ENCODE measurements at places on chromosomes 3 and 15.

GRCh38 chr3:134752761-134753461 lies 42.1 kb upstream of the EPHB1 start:
- no peak overlapping the region for H3K27ac ChIP-seq
- H3K4me3 ChIP-seq: no peak overlapping the region
- no peaks in the 10 kb centered on the region for H3K4me1 ChIP-seq
- no peaks in the 10 kb centered on the region for H3K27me3 ChIP-seq

DNA sequence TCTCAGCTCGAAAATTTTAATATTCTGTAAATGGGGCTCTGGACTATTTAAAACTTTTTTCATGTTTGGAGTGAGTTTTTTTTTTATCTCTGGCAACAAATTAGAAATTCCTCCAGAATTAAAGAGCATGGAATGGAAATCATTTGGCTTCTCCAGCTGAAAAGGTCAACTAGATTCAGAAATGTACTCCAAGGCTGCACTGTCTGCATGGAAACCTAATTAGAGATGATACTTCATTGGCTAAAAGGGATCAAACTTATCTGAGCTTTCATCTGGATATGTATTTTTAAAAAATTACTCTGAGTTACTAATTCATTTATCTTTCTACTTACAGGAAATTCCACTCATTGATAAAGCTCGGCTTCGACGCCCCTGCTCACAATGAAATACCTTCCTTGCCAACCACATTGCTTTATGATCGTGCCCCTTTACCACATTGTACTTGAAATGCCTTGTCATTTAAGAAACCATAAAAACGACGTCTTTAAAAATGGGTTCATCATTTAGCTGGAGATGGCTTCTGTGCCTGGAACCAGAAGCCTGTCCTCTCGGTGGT lies 285.5 kb upstream of the ICE2 start:
- no peak overlapping the region for H3K27ac ChIP-seq
- no peak for DNase-seq
- H3K27me3 ChIP-seq: no peaks in the 10 kb centered on the region
- H3K4me3 ChIP-seq: no peak overlapping the region
- no peaks in the 10 kb centered on the region for H3K36me3 ChIP-seq

DNA sequence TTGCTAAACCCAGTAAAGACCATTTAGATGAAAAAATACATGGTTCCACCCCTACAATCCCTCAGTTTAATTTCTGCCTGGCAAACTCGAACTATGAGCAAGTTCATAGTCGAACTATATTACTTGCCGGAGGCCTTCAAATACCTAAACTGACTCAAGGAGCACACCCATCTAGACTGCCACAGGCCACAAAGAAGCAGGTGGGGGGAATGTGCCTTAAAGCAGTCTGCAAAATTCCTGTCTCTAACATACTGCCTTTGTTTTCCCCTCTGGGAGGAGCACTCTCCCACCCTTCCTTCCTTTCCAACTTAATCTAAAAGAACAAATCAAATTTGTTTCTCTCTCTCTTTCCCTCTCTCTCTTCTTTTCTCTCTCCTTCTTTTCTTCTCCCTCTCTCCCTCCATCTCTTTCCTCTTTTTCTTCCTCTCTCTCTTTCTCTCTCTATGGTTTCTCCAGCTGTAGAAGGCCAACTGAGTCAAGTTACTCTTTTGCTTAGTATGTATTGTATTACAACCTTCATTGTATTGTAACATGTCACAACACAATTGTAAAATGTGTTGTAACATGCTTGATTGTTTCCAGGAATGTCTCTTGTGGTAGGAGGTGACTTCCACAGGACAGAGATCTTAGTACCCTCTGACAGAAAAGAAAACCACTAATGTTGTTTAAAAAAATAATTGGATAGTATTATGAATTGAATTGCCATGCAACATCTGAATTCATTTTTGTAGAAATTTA lies 496.3 kb downstream of the ROBO2 start:
- no peak overlapping the region for H3K4me3 ChIP-seq
- H3K4me1 ChIP-seq: peaks cover 18% of the 10 kb centered on the region
- no peaks in the 10 kb centered on the region for H3K27me3 ChIP-seq
- no peak overlapping the region for H3K27ac ChIP-seq
- DNase-seq: no peak

DNA sequence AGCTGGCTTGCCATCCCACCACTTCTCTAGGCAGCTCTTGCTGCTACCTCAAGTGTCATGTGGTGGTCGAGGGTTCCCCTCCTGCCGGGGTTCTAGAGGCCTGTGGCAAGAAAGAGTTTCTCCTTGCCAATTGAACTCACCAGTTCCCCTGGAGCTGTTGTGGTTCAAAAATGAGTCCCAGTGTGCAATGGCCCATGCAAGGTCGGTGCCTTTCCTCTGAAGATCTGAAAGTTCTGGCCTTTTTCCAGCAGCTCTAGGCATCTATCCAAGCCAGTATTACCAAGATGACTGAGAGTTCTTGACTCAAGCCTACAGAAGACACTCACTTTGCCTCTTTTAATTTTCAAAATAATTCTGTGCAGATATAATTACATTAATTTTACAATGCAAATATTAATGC lies 163.6 kb downstream of the KCNMB2 start:
- H3K4me1 ChIP-seq: no peaks in the 10 kb centered on the region
- H3K36me3 ChIP-seq: peaks cover 14% of the 10 kb centered on the region

DNA sequence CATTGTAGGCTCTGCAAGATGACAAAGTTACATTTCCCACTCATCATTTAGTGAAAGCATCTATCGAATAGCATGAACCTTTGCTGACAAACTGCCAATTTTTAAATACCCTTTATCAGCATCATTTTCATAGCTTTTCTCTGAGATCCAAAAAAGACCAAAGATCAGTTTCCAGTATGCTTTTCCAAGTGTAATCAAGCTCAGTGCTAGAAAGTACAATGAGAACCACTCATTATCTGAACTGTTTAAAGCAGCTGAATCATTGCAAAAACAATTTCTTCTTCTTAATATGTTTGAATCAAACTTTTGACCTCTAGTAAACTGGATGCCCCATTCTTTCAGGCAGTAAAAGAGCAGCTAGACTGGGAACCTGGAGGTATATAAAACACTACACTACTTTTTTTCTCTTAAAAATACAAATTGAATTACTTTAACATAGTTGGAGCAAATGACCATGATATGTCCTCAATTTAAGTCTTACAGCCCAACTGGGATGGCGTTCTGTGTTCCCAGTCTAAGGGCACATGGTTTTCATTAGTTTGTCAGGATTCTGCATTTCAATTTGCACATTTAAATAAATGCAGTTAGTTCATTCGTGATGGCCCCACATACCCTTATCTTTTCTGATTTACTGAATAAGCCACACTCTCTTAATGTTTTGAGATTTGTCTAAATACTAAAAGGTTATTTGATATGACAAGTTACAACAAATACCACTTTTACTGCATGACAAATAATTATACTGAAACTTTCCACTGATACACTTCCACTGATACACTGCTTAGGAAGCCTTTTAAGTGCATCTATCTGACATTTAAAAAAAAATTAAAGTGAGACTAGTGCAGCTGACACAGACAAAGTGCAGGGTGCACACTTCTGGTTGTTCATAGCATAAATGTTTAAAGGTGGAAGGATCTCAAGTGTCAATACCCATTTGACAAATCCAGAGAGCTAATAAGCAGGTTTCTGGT lies 146.0 kb upstream of the FRMD4B start:
- peaks cover 7% of the 10 kb centered on the region for H3K4me1 ChIP-seq
- H3K27ac ChIP-seq: no peak overlapping the region
- DNase-seq: no peak
- H3K36me3 ChIP-seq: no peaks in the 10 kb centered on the region
- H3K27me3 ChIP-seq: no peaks in the 10 kb centered on the region

DNA sequence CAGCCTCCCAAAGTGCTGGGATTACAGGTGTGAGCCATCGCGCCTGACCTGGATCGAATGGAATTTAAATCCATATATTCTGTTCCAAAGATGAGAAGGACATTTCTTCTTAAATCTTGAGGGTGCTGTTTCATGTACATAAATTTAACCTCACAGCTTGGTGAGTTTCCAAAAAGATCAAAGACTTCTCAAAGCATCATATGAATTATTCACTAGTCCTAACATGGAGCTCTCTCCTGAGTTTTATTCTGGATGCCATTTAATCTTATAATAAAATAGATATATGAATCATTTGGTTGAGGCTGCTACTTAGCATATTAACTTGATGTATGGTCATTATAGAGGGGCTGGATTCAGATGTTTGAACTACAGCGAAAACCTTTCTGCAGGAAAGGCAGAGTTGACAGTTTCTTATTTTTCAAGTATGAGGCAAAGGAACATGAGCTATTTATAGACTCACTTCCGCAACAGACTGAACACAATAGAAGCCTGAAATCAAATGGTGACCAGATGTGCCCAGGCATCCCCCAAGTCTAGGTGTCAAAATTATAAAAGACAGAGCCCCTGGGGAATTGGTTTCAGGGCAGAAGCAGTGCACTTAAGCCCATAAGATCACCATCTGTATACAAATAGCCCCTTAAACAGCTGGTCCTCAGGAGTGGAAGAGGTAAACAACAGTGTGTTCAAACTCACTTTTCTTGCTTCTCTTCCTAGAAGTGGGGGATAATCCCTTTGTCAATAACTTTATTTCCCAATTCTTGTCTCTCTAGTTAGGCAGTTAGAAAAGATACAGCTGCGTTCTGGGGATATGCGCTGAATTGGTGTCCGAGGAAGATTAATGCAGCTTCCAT lies 29.7 kb downstream of the STARD9 start:
- no peak overlapping the region for H3K4me3 ChIP-seq
- H3K27me3 ChIP-seq: no peaks in the 10 kb centered on the region
- DNase-seq: no peak
- peaks cover 16% of the 10 kb centered on the region for H3K36me3 ChIP-seq

DNA sequence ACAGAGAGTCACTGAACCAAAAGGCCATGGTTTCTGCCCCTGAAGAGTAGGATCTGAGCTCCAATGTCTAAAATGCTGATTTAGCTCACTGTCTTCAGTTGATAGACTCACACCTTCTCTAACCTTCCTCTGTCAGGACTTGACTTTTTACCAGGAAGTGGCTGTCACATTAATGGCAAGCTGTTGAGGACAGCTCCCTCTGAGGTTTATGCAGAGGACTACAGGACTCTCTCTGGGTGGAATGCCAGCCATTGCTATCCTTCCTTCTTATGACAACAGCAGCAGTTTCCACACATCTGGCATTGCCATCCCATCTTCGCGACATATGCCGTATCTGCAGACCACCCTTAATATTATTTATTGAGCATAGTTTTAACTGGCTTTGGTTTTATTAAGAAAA lies 103.8 kb upstream of the PRICKLE2 start:
- H3K27me3 ChIP-seq: no peaks in the 10 kb centered on the region
- H3K4me3 ChIP-seq: no peak overlapping the region
- peaks cover 17% of the 10 kb centered on the region for H3K4me1 ChIP-seq
- no peak overlapping the region for H3K27ac ChIP-seq
- peaks cover 4% of the 10 kb centered on the region for H3K36me3 ChIP-seq

DNA sequence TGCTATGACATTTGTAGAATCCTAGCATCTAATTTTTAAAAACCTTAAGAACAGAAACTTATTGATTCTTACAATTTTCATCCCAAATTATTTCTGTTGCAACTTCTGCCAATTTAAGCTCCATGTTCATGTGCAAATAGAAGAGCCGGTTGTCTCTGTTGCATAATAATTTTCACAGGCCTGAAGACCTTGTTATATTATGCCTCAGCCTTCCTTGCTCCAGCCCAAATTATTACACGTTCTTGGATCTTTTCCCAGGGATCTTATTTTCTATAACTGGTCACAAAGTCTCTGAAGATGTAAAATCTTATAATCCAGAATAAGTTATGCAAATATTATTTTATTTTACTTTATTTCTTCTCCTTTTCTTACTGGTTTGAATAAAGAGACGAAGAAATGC lies 210.7 kb upstream of the DPH6 start:
- no peak for DNase-seq
- H3K4me1 ChIP-seq: peaks cover 3% of the 10 kb centered on the region
- H3K36me3 ChIP-seq: no peaks in the 10 kb centered on the region
- H3K27ac ChIP-seq: no peak overlapping the region
- H3K4me3 ChIP-seq: no peak overlapping the region

DNA sequence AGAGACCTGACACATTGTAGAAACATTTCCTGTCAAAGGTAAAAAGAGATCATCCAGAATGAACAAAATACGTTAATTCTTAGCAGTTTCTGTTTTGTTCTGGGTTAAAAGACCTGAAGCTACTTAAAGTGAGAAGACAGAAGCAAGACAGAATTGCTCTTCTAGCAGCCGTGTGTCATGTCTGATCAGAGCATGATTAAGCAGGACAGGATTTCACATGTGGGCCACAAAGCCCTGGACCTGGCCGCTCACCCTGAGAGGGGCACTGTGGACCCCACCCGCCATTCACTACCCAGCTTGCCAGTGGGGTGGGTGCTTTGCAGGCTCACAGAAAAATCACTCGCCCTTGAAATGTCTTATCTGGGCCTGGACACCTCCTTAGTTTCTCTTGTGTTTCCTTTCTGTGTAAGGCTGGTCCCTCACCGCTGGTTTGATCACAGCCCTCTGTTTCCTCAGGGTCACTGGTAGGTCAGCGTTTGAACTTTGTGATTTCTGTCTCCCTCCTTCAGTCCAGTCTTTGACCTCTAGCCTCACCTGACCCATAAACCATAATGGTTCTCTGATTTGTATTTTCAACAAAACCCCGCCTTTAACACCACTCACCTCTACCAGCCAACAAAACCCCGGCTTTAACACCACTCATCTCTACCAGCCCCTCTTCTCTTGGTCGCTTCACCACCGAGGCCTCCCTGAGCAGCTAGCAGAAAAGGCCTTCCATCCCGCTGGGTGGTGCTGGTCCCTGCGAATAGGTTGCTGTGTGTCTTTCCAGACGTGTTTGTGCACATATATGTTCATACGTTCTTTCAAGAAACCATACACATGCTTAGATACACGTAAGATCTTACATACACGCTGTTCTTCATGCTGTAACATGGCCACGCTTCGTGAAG lies 185.0 kb downstream of the OR4M2 start:
- H3K36me3 ChIP-seq: peaks cover 5% of the 10 kb centered on the region
- H3K27me3 ChIP-seq: no peaks in the 10 kb centered on the region
- H3K27ac ChIP-seq: no peak overlapping the region
- H3K4me3 ChIP-seq: no peak overlapping the region
- no peaks in the 10 kb centered on the region for H3K4me1 ChIP-seq

DNA sequence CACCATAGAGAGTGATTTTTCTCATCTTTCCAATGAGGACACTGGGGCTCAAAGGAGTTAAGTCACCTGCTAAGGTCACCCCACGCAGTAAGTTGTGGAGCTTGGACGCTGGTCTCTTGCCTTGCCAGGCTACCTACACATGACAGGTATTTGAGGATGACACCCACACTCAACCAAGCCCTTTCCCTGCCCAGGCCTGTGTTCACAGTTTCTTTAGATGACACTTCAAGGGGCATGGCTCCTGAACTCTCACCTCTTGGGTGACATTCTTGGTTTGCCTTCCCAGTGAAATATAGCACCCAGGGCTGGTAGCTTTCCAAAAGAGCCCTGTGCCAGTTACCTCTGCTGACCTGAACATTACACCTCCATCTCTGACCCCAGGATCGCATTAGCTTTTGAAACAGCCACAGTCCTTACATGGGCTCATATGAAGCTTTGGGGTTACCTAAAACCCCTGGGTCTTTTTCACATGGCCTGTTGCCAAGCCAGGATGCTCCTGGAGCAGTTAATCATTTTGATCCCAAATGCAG lies 148.0 kb downstream of the RPLP1 start:
- no peak overlapping the region for H3K27ac ChIP-seq
- H3K36me3 ChIP-seq: no peaks in the 10 kb centered on the region
- no peak for DNase-seq
- H3K4me3 ChIP-seq: no peak overlapping the region
